Iris pigment epithelial cell (primary cell): ENCODE measurements at places on chromosomes 6 and 20.

- no peak for DNase-seq
Observed at GRCh38 chr6:3569816-3570215, 113.0 kb upstream of the SLC22A23 start.

- DNase-seq, result peak; percentile 96
Observed at GRCh38 chr6:2714111-2714895, 36.4 kb downstream of the MYLK4 start.

GRCh38 chr6:69449887-69450286, 346.9 kb downstream of the LMBRD1 start:
- no peak for DNase-seq

DNA sequence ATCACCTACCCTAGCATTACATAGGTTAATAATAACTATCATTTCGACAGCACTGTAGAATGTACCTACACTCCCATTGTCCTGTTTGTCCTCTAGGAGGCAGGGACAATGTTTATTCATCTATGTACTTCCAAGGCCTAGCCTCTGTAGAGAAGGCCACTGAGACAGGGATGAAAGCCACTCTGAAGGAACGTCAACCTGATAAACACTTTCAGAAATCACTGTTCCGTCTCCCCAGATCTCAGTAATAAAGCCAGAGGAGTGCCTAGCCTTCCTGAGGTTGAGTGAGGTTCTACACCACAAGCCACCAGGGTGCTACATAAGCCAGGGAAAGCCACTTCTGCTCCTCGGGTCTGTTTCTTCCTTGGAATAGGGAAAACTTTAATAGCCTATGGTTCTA, 44.8 kb downstream of the POPDC3 start:
- DNase-seq, result peak; percentile 6

- DNase-seq, result no peak
Observed at GRCh38 chr6:70415247-70415646, 1.9 kb downstream of the FAM135A start.

DNA sequence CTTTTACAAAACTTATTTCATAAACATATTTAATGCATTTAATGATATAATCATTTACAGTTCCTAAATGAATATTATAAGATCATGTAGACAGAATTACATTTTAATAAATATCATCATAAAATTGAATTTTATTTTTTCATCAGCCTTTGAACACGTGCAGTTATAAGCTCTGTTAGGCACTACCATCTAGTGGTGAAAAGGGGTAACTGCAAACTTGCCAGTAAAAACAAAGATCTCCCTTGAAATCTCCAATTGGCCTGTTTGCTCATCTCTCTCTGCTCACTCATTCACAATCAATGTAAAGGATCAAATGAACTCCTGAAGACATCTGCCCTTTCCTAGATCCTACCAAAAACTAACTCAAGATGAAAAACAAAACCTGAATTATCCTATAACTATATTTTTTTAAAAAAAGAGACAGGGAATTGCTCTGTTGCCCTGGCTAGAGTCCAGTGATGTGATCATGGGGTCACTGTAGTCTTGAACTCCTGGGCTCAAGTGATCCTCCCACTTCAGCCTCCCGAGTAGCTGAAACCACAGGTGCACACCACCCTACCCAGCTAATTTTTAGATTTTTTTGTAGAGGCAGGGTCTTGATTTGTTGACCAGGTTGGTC, 31.7 kb downstream of the SAMHD1 start:
- peak; percentile 73 for DNase-seq
